Skeletal muscle cell (primary cell): ENCODE measurements at places on chromosomes 12 and 14.

- DNase-seq, result no peak
These were observed 8.9 kb downstream of the AJUBA start for GRCh38 chr14:22973217-22974032.

DNA sequence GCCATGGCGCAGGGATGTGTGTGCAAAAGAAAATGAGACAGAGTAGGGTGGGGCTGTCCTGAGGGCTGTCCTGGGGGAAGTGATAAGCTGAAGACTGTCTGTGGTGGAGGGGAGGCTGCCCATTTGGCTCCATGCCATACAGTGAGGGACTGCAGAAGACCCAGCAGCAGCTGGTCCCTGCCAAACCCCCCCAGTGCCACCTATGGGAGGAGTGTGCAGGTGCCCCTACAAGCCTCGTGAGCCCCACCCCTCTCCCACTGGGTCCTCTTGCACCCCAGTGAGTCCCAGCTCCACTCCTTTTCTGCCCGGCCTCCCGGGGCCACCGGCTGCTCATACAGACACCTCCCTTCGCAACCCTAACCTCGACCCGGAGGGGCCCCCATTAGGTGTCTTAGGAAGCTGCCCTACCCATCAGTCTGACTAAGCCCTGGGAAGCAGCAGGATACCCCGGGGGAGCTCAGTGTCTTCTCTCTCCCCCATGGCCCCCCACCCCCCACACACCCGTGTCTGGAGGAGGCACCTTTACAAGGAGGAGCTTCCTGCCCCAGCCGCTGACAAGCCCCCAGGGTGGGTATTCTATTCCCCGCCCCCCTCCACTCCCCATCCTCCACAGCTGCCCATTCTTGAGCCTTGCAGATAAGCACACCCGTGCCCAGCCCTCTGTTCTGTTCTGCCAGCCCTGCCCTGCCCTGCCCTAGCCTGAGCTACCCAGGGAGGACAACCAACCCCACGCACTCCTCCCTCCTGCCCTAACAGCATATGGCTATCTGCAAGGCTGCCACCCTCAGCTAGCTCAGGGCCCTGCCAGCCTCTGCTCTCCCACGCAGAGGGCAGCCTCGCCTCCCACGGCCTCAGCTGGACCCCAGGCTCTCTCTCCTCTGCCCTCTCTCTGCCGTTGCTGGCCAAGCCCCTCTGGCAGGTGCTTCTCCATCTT, 41.9 kb downstream of the SLC6A12 start:
- no peak for DNase-seq

DNA sequence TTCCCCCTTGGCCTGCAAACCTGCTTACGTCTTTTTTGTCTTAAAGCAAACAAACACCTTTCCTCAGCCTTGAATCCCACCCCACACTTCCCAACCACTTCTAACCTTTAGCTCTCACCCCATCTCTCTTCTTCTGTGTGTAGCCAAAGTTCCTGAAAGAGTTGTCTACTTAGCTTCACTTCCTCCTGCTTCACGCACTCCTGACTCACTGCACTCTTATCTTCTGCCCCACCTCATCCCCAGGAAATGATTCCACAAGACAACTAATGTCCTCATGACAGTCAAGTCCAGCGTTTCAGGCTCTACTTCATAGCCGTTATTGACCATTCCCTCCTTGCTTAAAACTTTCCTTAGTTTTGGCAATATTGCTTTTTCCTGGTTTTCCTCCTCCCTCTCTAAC, 22.4 kb downstream of the EIF2B2 start:
- DNase-seq, result no peak

GRCh38 chr12:31226639-31227038, 99.3 kb downstream of the SINHCAF start:
- DNase-seq, result no peak

GRCh38 chr12:49557187-49557916, 10.6 kb downstream of the MCRS1 start:
- no peak for DNase-seq

GRCh38 chr12:102061096-102061559, 663 bp downstream of the WASHC3 start:
- no peak for DNase-seq

DNA sequence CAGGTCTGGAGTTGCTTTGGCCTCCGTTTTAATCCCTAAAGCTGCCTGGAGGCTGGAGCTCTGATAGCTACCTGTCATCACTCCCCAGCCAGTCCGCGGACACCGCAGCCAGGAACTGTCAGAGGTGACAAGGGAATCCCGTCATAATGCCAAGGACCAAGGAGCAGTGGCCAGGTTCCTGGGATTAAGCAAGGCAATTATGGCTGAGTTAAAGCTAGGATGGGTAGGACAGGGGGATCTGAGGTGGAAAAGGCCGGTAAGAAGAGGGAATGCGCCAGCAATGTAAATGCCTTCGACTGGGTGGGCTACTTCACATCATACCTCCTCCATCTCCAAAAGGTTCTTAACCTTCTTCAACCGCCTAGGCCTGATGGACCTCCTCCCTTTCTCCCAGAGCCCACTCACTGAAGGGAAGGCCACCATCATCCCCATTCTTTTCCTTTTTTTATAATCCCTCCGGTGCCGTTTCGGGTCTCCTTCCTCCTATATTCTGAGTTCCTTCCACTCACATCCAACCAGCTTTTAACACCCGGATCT, 1.9 kb downstream of the PPP1R3E start:
- no peak for DNase-seq

GRCh38 chr12:24537083-24537860, 411.6 kb downstream of the BCAT1 start:
- no peak for DNase-seq

DNA sequence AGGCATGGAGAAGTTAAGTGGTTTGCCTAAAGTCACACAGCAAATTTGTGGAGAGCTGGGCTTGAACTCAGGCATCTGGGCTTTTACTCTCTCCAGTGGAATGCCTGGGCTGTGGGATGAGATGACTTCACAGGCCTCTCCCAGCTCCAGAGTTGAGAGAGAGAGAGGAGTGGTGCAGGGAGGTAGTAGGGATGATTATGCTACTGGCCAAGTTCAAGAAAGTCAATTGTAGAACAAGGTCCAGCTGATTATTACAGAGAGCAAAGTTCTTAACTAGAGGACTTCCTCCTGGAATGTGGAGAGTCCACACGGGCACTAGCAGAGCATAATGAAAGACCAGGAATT, 769 bp upstream of the EMP1 start:
- no peak for DNase-seq

GRCh38 chr12:120698665-120699064, 11.6 kb upstream of the UNC119B start:
- DNase-seq, result no peak

DNA sequence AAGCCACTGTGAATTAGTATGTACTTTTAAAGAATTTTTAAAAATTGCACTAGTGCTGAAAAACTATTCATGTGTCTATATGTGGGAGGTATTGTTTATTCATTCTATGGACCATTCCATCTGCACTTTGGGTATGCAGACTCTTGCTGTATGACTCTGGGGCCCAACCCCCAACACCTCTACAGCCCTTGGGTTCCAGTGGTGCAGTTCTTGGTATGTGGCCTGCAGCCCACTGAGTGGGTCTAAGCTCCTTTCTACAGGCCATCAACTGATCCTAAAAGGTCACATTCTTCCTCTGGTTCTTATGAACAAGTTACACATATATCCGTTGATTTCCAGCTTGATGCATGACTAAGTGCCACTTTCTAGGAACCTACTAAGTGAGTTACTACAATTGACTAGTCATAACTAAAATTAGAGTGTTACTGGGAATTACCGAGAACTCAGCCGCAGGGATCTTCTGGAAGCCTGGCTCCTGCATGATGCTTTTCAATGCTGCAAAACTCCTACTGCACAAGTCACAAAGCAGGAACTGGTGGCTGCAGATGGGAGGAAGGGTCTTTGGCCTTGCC, 62.4 kb upstream of the MED13L start:
- no peak for DNase-seq

- no peak for DNase-seq
These were observed 42.2 kb downstream of the SLC17A8 start for GRCh38 chr12:100399095-100399494.

GRCh38 chr12:31371256-31371620, 45.3 kb upstream of the SINHCAF start:
- DNase-seq, result no peak

DNA sequence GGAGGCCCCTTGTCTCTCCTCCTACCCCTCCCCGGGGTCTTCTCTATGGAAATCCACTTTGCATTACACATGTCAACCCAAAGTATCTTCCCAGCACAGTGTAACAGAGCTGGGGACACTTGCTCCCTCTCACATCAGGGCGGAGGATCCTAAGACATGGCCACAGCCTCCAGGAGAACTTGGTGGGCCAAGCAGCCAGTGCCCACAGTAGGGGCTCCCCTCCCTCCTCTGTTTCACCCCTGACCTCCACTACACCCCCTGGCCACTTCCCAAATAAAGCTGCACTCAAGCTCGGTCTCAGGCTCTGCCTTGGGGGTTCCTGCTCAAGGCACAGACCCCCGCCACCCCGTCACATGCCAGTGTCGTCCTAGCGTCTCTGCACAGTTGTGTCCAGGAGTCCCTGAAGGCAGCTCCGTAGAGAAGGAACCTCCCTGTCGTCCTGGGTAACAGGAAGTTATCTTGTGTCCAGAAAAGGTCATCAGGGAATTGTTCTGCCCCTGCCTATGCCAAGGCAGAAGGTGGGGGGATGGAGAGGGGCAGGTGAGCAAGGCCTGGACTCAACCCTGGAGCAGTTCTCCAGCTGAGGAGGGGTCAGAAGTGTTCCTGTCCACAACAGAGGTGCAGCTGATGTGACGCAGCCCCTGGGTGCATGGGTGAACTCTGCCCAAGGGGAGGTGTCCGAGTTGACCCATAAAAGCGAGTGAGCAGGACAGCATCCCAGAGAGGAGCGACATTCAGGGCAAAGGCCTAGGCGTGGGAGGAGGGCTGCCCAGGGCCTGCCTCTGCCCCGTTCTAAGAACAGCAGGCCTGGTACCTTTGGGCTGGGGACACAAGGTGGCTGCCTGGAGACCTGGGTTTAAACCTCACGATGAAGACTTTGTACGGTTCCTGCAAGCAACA, 25.5 kb downstream of the DIO3 start:
- DNase-seq, result no peak

- DNase-seq, result no peak
These were observed 49.2 kb downstream of the FBXL14 start for GRCh38 chr12:1544996-1545700.

GRCh38 chr12:81083018-81083417, 5.1 kb downstream of the ACSS3 start:
- no peak for DNase-seq

DNA sequence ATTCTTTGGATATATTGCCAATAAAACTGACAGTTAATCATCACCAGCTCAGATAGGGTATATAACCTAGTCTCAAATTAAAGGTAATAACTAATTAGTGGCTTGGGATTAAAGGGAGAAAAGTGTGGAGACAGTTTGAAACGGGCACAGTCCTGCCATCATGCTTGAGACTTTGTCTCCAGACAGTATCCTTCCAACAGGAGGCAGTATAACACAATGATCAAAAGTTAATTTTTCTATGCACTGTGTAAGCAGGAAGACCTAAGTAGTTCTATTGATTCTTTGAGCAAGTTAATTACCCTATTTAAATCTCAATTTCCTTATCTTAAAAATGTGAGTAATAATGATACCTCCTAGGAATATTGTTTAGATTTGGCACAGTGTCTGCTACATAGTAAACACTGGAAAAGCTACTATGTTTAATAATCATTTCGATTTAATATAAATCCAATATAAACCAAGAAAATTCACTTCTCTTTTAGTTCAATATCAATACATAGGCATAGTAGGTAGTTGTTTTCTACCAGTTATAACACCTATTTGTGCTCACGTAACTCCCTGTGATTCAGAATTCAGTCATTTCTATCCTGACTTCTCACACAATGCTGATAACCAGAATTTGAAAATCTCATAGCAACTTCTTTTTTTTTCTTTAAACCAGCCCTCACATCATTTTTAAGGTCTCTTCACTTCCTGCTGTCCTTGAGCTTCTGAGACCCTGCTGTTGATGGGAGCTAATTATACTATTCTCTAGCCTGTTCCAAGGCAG, 53.7 kb downstream of the GALNT4 start:
- no peak for DNase-seq

- no peak for DNase-seq
These were observed 348.8 kb downstream of the PDZRN4 start for GRCh38 chr12:41536813-41537490.

DNA sequence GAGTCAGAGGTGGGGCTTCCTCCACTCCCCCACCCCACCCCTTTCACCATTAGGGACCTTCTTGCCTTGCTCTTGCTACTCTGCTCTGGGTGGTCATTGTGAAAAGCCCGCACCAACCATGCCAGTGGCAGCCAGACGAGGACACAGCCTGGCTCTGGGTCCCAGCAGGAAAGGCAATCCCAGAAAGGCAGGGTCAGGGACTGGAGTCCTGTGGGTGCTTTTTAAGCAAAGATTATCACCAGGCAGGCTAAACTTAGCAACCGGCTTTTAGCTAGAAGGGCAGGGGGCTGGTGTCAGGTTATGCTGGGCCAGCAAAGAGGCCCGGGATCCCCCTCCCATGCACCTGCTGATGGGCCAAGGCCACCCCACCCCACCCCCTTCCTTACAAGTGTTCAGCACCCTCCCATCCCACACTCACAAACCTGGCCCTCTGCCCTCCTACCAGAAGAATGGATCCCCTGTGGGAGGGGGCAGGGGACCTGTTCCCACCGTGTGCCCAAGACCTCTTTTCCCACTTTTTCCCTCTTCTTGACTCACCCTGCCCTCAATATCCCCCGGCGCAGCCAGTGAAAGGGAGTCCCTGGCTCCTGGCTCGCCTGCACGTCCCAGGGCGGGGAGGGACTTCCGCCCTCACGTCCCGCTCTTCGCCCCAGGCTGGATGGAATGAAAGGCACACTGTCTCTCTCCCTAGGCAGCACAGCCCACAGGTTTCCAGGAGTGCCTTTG, 1.2 kb upstream of the GAPDH start:
- DNase-seq, result no peak

DNA sequence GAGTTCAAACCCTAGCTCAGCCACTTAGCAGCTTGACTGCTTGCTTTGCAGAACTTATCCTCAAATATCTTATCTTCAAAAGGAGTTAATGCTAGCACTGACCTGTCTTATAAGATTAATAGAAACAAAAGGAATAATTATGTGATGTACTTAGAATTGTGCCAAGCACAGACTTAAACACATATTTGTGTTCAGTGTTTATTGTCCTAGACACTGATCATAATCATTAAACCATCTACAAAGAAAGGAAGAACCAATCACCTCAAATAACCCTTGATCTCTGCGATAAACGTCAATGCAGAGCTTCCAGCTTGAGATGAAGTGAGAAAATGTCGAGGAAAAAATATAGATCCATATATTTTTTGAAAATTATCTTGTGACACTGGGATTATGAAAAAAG, 73.1 kb downstream of the ATXN7L3B start:
- DNase-seq, result no peak

GRCh38 chr12:52086944-52087835, 7.7 kb downstream of the SMIM41 start:
- no peak for DNase-seq

DNA sequence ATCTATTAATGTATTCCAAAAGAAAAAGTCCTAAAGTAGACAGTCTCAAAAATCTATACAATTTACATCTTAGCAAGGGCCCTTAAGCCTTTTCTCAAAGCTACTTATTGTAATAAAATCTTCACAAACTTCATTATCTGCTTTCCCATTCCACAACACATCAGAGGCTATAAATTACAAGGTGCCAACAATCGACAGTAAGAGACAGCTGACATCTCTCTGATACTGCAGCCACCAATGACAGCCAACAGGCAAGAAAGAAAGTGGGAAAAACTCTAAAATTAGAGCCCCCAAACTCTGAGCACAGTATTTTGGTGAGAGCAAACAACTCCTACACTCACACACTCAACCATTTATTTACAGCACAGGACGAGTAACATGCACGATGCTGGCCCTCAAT, 2.2 kb downstream of the ANGEL1 start:
- DNase-seq, result no peak
